Hindlimb muscle (tissue), 1 donor: ENCODE measurements at places on chromosomes 4 and X. TPM values are rescaled to one million over a fixed set of nuclear protein-coding genes. Genes with fewer than 3 reads are reported as not detected.

The LAGE3 gene
- polyA plus RNA-seq = 13.6 TPM

The CLCN4 gene
- 14.7 TPM for polyA plus RNA-seq

The FAM47A gene
- 0.13 TPM for polyA plus RNA-seq

The BBS12 gene
- 3.2 TPM for polyA plus RNA-seq

The SERTM2 gene
- polyA plus RNA-seq = 1.5 TPM

The SCRG1 gene
- 1.2 TPM for polyA plus RNA-seq
